ENCODE measurements at places on chromosomes 1 and 21. TPM values are rescaled to one million over a fixed set of nuclear protein-coding genes. Genes with fewer than 3 reads are reported as not detected.

GRCh38 chr1:79667848-79668696 lies 661.5 kb upstream of the ADGRL4 start:
- H3K36me3 ChIP-seq, result no peaks in the 10 kb centered on the region
- no peaks in the 10 kb centered on the region for H3K27me3 ChIP-seq
- no peak overlapping the region for H3K4me3 ChIP-seq
- H3K4me1 ChIP-seq, result no peaks in the 10 kb centered on the region

DNA sequence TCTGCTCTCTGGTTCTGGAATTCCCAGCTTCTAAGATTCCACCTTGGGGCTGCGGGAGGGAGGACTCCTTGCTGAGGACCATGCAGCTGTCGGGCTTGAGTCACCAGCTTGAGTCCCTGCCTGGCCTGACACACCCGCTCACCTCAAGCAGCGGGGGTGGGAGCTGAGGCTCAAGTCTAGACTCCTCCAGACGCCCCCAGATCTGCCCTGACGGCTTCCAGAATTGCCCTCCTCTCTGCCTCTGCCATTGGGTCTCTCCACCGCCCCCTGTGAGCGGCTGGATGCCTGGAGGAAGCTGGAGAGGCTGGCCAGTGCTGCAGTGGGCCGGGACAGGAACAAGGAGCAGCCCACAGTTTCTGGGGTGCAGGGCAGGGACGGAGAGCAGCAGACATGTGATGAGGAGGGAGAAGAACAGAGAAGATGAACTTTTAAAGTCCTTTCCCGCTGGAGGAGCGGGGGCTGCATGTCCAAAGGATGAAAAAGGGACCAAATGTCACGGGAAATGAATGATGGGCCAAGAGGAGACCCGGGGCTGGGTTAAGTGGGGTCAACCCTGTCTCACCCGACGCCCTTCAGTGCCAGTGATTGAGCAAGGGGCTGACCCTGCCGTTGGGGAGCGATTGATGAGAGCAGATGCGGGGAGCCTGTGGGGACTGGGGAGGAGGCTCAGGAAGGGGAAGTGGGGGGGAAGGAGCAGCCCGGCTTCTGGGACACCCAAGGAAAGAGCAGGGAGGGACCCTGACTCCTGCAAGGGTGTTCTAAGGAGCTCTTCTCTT lies 13.5 kb downstream of the CRABP2 start:
- DNase-seq, result no peak
- peaks cover 4% of the 10 kb centered on the region for H3K27me3 ChIP-seq
- H3K36me3 ChIP-seq, result no peaks in the 10 kb centered on the region
- H3K4me1 ChIP-seq, result peaks cover 8% of the 10 kb centered on the region

DNA sequence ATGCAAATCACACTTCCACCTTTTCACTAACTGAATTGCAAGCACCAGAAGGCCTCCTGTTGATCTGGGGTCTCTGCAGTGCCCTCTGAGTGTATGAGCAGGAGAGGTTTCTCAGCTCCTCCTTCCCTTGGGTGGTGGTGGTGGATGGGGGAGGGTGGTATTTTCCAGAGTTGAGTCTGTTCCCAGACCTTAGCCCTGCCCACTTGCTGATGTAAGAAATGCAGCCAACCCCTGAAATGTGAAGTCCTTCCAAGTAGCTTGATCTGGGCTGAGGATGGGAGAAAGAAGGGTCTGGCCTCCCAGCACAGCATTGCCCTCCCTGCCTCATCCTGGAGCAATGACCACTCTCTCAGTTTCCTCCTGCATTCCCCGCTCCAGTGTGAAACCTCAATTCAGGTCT lies 6.3 kb upstream of the FOXD2 start:
- DNase-seq, result no peak
- H3K4me3 ChIP-seq, result no peak overlapping the region
- no peaks in the 10 kb centered on the region for H3K36me3 ChIP-seq
- H3K27ac ChIP-seq, result no peak overlapping the region

DNA sequence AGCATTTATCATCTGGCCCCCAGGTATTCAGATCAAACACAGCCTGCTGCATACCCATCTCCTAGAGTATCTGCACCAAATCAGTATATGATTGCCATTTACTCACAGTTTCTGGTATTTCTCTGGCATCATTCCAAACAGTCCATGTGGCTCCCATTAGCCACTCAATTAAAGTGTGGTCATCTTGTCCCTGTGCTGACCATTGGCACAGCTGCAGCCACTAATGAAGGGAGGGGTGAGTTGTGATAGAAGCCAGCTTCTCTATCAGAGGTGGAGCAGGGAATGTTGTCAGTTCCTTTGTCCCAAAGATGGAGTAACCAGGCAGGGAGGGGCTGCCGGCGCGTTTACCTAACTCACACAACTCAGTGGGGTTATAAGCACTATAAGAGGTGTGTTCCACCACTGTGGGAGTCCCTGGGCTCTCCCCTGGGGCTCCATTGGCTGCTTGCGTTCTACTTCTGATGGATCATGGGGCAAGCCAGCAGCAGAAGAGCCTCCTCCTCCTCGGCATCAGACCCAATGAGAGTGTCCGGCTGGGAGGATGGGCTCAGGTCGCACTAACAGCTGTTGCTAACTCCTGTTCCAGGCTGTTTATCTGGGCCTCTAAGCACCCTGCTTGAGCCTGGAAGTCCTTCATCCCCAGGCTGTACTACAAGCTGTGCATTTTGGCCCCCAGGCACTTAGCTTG lies 108.6 kb downstream of the GDAP2 start:
- H3K4me1 ChIP-seq, result peaks cover 3% of the 10 kb centered on the region
- DNase-seq, result no peak
- H3K27me3 ChIP-seq, result no peaks in the 10 kb centered on the region
- peak overlapping the region; percentile 60 for H3K27ac ChIP-seq
- H3K4me3 ChIP-seq, result no peak overlapping the region
- no peaks in the 10 kb centered on the region for H3K36me3 ChIP-seq

DNA sequence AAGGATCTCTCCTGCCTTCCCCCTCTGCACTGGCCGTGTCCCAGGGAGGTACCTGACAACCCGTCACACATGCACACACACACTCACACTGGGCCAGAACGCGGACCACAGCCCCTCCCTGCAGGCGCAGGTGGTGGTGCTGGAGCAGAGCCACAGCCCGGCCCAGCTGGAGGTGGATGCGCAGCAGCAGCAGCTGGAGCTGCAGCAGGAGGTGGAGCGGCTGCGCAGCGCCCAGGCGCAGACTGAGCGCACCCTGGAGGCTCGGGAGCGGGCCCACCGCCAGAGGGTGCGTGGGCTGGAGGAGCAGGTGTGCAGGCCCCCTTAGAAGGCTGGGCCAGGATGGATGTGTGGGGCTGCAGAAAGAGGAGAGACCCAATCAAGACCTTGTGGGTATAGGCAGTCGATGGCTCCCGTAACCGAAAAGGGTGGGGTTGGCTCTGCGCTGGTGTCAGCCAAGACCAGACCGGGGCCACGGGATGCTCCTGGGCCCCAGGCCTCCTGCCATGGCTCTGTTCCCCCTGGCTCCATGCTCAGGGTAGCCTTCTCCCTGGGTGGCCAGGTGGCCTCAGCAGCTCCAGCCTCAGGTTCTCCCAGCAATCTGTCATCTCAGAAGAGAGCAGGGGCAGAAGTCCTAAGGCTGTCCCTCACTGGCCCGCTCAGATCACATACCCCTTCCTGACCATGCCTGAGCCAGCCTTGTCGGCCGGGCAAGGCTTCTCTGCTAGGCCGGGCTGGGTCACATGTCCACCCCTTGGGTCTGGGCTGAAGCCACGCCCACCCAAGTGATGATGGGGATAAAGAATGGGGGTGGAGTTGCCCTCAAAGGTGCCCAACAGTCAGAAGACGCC lies 8.9 kb downstream of the MFAP2 start:
- no peak overlapping the region for H3K27ac ChIP-seq
- H3K4me1 ChIP-seq, result no peaks in the 10 kb centered on the region
- H3K36me3 ChIP-seq, result no peaks in the 10 kb centered on the region
- H3K27me3 ChIP-seq, result no peaks in the 10 kb centered on the region

DNA sequence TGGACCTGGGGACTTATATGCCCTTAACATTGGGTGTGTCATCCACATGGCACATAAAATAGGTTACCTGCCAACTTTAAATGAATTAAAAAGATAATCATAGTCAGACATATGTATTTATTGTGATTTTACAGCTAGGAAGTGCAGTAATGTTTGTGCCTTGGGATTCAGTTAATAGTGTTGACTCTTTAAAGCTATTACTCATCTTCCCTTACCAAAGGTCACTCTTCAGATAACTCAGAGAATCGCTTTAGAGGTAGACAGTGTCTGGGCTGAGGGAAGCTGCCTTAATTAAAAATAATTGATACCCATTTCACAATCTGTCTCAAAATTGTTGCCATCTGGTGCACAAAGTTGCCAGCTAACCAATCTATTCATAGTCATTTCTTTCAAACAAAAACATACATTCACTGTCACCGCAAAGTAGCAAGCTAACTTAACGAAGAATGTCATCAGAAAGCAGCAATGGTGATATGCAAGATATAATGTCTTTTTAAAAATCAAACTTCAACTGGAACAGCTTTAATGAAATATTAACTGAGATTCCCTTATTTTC lies 3.0 kb upstream of the KRTAP15-1 start:
- no peaks in the 10 kb centered on the region for H3K36me3 ChIP-seq
- H3K27me3 ChIP-seq, result no peaks in the 10 kb centered on the region
- DNase-seq, result no peak
- no peaks in the 10 kb centered on the region for H3K4me1 ChIP-seq

DNA sequence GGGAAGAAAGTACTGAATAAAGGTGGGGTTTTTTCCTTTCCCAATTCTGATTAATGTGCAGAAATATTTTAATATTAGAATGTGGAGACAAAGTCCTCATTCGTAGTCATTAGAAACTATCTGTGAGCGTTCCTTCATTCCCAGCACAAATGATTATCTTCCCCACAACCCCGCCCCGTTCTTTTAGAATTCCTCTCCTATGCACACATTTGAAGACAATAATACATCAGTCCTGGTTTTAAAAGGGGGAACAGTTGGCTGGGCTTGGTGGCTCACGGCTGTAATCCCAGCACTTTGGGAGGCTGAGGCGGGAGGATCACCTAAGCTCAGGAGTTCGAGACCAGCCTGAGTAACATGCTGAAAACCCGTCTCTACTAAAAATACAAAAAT lies 876 bp downstream of the ALDH9A1 start:
- no peaks in the 10 kb centered on the region for H3K27me3 ChIP-seq
- no peaks in the 10 kb centered on the region for H3K36me3 ChIP-seq
- H3K4me3 ChIP-seq, result peak overlapping the region; percentile 71
- no peak for DNase-seq
- peak overlapping the region; percentile 98 for H3K27ac ChIP-seq

DNA sequence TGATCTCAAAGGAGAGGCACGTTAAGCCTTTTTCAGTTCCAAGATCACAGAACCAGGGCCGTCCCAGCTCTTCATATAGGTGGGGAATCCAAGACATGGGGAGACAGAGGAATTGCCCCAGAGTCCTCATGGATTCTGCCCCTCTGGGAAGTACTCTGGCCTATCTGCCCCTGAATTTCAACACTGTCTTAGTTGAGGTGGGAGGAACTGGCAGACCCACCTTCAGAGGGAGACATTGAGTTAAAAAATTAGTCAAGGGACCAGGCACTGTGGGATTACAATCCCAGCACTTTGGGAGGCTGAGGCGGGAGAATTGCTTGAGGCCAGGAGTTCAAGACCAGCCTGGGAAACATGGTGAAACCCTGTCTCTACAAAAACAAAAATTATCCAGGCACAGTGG lies 2.1 kb upstream of the KNCN start:
- no peaks in the 10 kb centered on the region for H3K27me3 ChIP-seq
- H3K4me3 ChIP-seq, result no peak overlapping the region
- no peaks in the 10 kb centered on the region for H3K4me1 ChIP-seq
- no peak overlapping the region for H3K27ac ChIP-seq
- no peak for DNase-seq

GRCh38 chr21:36471254-36471723 lies 8.6 kb downstream of the CLDN14 start:
- DNase-seq, result no peak
- H3K4me3 ChIP-seq, result no peak overlapping the region
- no peaks in the 10 kb centered on the region for H3K36me3 ChIP-seq

- no peaks in the 10 kb centered on the region for H3K27me3 ChIP-seq
- H3K27ac ChIP-seq, result no peak overlapping the region
- H3K4me3 ChIP-seq, result no peak overlapping the region
- no peaks in the 10 kb centered on the region for H3K36me3 ChIP-seq
- DNase-seq, result no peak
Measured at GRCh38 chr21:25313829-25314228, 293.5 kb downstream of the MRPL39 start.

DNA sequence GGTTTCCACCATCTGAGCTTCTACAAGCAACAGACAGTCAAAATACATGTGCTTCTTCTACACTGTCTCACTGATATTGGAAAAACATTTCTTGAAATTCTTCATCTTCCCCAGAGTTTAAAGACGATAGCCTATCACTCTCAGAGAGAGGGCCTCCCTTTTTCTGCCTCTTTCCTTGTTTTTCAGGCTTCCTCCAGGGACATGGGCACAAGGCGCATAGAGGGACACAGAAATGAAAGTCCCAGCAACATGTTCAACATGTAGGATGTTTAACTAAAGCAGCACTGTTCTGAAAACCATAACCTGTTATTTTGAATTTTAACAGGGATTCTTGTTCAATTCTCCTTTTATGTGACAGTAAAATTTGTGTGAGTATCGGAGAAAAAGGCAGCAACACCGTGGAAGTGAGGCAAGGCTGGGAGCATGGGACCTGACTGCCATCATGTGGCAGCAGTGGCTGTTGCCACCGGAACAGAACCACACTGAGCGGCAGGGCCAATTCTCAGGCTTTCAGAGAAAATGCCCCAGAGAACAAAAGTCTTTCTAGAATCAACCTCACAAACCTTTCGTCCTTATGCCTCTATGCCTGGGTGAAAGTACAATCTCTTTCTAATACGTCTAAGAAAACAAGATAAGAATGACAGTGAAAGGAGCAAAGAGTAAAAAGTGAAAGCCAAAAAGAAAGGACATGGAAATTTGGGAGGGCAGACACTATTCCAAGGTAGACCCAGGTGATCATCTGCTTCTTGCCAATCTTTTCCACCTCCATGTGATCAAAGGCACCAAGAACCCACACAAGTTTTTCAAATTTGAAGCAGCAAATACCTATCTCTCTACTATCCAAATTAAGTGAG lies 54.5 kb downstream of the PCNX2 start:
- no peak overlapping the region for H3K4me3 ChIP-seq
- no peak overlapping the region for H3K27ac ChIP-seq
- no peaks in the 10 kb centered on the region for H3K36me3 ChIP-seq
- peaks cover 3% of the 10 kb centered on the region for H3K4me1 ChIP-seq
- peak; percentile 34 for DNase-seq
- no peaks in the 10 kb centered on the region for H3K27me3 ChIP-seq

GRCh38 chr1:182368903-182369302 lies 22.7 kb downstream of the GLUL start:
- DNase-seq, result no peak
- H3K27me3 ChIP-seq, result no peaks in the 10 kb centered on the region
- H3K27ac ChIP-seq, result no peak overlapping the region
- no peak overlapping the region for H3K4me3 ChIP-seq

GRCh38 chr1:39850606-39851216 lies 32.6 kb downstream of the TRIT1 start:
- H3K4me3 ChIP-seq, result no peak overlapping the region
- H3K36me3 ChIP-seq, result no peaks in the 10 kb centered on the region
- H3K27me3 ChIP-seq, result no peaks in the 10 kb centered on the region
- H3K27ac ChIP-seq, result peak overlapping the region; percentile 77
- peaks cover 14% of the 10 kb centered on the region for H3K4me1 ChIP-seq
- peak; percentile 85 for DNase-seq

ADCY10 gene
- total RNA-seq, result 0.05 TPM

FAM167B gene
- total RNA-seq, result 3.6 TPM

KCNA3 gene
- 0.91 TPM for total RNA-seq

CNTN2 gene
- not detected for total RNA-seq

NBPF10 gene
- total RNA-seq, result 1.2 TPM

HAPLN2 gene
- 10.2 TPM for total RNA-seq

Data from prostate gland (tissue), 2 donors.